ENCODE measurements at places on chromosomes 12 and 14. TPM values are rescaled to one million over a fixed set of nuclear protein-coding genes. Genes with fewer than 3 reads are reported as not detected.

CMA1 gene
- total RNA-seq, result not detected

CABP1 gene
- 0.83 TPM for total RNA-seq

CLEC4C gene
- not detected for total RNA-seq

CCDC38 gene
- total RNA-seq, result not detected

DNA sequence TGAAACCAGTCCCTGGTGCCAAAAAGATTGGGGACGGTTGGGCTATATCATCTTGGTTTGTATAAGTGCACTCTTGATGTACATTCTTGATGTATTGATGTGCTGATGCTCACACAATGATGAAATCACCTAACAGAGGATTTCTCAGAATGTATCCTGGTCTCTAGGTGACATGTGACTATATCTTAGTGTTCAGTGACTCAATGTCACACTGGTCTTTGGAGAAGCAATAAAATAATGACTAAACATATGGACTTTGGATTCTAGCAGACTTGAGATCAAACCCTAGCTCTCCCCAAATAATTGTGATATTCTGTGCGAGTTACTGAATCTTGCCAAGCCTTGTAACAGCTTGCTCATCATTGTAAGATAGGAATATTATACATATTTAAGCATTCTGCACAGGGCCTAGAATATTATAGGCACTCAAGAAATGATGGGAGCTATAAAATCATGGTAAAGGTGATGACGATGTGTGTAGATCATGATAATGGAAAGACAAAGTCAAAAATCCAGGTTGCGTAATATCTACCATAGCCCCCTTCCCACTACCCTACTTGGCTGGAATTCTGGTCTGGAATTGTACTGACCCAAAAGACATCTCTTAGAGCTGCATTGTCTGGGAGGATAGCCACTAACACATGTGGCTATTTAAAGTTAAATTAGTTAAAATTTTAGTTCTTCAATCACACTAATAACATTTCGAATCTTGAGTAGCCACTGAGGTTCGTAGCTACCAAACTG, 117.6 kb upstream of the PWP1 start:
- DNase-seq, result no peak

DNA sequence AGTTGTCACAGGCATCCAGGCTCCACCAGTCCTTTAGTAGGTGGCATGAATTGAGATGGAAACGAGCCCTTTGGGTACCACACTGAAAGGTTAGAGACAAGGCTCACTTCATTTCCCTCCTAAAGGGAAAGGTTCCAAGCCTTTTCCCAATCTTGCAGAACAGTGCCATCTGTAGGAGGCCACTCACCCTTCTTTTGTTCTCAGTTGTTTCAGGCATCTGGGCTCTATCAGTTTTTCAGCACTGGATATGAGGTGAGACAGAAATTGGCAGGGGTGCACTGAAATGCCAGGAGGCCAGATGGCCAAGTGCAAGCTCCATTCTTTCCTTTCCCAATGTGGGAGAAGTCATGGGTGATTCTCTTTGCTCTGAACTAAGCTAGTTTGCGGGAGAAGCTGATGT, 15.2 kb downstream of the FBXO33 start:
- no peak for DNase-seq

- no peak for DNase-seq
Observed at GRCh38 chr12:47821346-47821706, 1.6 kb upstream of the HDAC7 start.

Data from IMR-90 (cell line).